Fibroblast of pulmonary artery (primary cell): ENCODE measurements at places on chromosomes 3 and 15.

GRCh38 chr15:90227816-90228772, 5.6 kb downstream of the CIB1 start:
- no peak for DNase-seq

- DNase-seq = no peak
Observed at GRCh38 chr3:184419171-184419570, 39.3 kb downstream of the CHRD start.

- DNase-seq = peak; percentile 54
Observed at GRCh38 chr3:148077318-148077923, 620.3 kb upstream of the AGTR1 start.

- no peak for DNase-seq
Observed at GRCh38 chr3:8775602-8776001, 6.2 kb upstream of the OXTR start.

- DNase-seq = no peak
Observed at GRCh38 chr3:194276768-194277103, 74.4 kb downstream of the CPN2 start.

- DNase-seq = no peak
Observed at GRCh38 chr15:80999623-81000036, 1.1 kb upstream of the TLNRD1 start.

- DNase-seq = peak; percentile 22
Observed at GRCh38 chr3:120497818-120498217, 47.0 kb upstream of the FSTL1 start.

- DNase-seq = no peak
Observed at GRCh38 chr3:182216311-182216970, 504.7 kb downstream of the SOX2 start.

GRCh38 chr3:27479806-27480543, 4.2 kb downstream of the SLC4A7 start:
- no peak for DNase-seq

DNA sequence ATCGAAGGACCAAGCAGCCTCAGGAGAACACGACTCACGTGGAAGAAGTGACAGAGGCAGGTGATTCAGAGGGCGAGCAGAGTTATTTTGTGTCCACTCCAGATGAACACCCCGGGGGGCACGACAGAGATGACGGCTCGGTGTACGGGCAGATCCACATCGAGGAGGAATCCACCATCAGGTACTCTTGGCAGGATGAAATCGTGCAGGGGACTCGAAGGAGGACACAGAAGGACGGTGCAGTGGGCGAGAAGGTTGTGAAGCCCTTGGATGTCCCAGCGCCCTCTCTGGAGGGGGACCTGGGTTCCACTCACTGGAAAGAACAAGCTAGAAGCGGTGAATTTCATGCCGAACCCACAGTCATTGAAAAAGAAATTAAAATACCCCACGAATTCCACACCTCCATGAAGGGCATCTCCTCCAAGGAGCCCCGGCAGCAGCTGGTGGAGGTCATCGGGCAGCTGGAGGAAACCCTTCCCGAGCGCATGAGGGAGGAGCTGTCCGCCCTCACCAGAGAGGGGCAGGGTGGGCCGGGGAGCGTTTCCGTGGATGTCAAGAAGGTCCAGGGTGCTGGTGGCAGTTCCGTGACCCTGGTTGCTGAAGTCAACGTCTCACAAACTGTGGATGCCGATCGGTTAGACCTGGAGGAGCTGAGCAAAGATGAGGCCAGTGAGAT, 26.0 kb downstream of the SYNM start:
- DNase-seq = no peak

GRCh38 chr3:13299531-13300155, 120.5 kb downstream of the NUP210 start:
- DNase-seq = no peak

DNA sequence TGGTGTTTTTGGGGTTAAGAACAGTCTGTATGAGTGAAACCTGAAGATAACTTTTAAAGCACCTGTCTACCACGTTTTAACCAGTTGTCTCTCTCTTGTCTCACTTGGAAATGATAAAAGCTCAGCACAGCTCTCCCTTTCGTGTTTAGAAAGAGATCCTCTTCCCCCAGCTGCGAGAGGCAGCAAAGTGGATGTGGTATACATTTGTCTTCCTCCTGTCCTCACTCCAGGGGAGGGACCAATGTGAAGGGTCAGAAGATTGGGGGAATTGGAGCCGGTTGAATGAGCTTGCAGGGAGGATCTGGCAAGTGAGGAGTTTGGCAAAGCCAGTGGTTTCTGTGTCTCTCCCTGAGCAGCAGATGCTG, 14.6 kb downstream of the SMAD6 start:
- DNase-seq = no peak

GRCh38 chr3:100682854-100683760, 26.2 kb upstream of the TFG start:
- no peak for DNase-seq

- no peak for DNase-seq
Observed at GRCh38 chr3:117837391-117837790, 1127.8 kb downstream of the TUSC7 start.

DNA sequence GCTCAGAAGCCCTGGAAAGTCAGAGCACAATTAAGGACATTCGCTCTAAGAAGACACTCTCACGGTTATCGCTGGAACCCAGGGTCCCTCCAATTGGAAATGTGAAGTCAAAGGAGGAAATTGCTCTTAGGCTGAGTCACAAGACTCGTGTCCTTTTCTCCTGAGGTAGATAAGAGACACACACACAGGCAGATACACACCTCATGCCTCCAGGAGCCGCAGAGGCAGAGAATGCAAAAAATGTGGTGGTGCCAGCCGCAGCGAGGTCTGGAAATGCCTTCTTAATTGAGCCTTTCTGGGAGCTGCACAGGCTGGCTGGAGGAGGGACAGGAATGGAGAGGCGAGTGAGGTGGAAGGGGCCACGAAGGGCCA, 189.3 kb downstream of the OPA1 start:
- peak; percentile 7 for DNase-seq

- peak; percentile 51 for DNase-seq
Observed at GRCh38 chr15:88621789-88622604, 857 bp downstream of the AEN start.

GRCh38 chr3:33006081-33006480, 54.6 kb downstream of the CCR4 start:
- DNase-seq = no peak

DNA sequence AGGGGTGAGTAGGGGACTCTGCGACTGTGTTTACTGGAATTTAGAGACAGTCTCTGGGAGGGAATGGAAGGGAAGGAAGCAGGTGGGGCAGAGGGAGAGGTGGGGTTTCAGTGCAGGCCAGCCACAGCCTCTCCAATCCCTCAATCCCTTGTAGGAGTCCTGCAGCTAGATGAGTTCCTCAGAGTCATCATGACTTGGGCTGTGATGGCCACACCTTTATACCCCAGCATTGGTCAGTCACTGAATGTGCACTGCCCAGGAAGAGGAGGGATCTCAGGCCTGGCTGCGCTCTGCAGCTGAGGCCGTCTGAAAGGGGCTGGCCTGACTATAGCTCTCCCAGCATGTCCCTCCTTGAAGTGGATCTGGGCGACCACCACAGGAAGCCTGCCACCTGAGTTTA, 67.3 kb upstream of the GLCE start:
- peak; percentile 58 for DNase-seq
